Retinal pigment epithelial cell (primary cell): ENCODE measurements at places on chromosomes 5 and 9.

GRCh38 chr9:23842565-23843129 is 16.6 kb upstream of the ELAVL2 start:
- DNase-seq = no peak

DNA sequence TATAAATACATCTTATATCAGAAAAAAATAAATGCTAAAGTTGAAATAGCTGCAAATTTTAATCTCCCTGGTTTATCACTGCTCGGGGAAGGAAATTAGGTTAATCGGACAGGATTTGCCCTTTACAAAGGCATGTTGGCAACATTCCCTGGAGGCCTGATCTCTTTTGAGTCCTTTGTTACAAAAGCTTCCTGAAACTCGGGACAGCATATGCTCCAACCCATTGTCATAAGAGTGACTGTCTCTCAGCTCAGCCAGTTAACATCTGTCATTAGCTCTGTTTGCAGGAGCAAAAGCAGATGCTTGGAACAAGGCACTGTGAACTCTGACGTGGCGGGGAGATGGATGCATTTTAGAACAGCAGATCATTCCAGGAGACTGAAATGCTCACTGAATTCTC is 80.6 kb downstream of the MYO10 start:
- DNase-seq = no peak

GRCh38 chr5:176548967-176549444 is at the start of gene CDHR2:
CDHR2 (plus strand) TSS chr5:176549342; CDS start chr5:176565353, 16,011 bp downstream.
- no peak for DNase-seq

DNA sequence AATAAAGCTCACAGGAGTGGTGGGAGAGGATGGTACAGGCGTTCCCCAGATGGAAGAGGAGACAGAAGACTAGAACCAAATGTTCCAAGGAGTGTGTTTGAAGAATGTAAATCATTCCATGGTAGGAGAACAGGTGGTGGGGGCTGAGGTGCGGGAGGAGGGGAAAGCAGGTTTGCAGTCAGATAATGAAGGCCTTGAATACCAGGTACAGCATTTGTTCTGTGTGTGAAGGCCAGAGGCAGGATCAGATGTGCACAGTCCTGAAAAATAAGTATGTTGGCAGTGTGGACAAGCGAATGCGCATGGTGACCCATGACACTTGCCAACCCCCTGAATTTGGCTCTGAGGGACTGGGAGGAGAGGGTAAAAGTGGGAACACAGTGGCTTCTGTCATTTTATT is 59.9 kb upstream of the ALDH1B1 start:
- DNase-seq = no peak

GRCh38 chr5:96256795-96257470 is 176.1 kb downstream of the PCSK1 start:
- DNase-seq = no peak

- DNase-seq = no peak
Measured at GRCh38 chr9:107443786-107444185, 45.8 kb downstream of the KLF4 start.

GRCh38 chr5:159504857-159505304 is 174.6 kb upstream of the IL12B start:
- DNase-seq = no peak

GRCh38 chr9:133943036-133943780 is 48.9 kb downstream of the VAV2 start:
- no peak for DNase-seq

DNA sequence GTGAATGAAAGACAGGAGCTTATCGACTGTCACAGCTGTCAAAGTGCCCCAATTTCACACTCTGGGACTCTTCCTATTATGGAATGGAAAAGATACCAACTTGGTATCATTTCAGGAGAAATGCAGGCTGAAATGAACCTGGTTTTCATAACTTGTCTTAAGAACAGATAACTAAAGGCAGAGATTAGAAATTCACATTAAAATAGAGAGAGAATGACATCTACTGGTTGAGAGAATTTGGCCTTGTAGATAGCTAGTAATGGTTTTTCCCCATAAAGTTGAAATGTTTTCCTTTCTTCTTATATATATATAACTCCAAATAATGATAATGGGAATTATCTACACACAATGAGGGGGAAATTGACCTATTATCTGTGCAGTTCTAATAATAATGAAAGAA is 600.2 kb upstream of the CCNG1 start:
- DNase-seq = no peak

GRCh38 chr5:152094716-152095115 is 170.1 kb upstream of the GLRA1 start:
- no peak for DNase-seq

DNA sequence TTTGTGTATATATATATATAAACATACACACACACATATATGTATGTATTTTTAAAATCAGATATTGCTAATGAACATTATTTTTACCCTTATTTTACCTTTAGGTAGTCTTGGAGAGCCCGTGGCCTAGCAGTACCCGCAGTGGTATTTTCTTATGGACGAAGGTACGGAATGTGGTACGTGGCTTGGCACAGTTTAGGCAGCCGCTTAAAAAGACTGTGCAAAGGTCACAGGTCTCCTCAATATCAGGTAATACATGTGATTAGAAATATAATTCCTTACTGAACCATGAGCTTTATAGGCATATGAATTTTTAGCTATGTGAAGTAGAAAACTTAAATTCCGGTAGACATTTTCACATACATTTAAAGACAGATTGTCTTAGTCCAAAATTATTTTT is 43.9 kb downstream of the RPS6 start:
- DNase-seq = no peak

- DNase-seq = no peak
Measured at GRCh38 chr5:76339919-76340318, 63.2 kb upstream of the IQGAP2 start.

DNA sequence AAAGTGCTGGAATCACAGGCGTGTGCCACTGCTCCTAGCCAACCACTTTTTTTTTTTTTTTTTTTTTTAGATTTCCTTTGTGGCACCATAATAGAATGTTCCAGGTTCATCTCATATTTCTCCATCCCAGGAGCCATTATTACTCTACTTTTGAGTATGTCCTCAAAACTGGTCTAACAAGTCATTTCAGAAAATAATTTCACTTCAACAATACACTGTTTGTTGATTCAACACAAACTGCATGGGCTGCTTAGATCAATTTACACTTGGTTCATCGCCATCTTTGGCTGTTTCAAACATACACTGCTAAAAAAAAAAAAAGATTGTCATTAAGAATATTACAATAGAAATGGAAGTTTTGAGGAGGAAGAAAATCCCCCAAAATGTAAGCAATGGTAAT is 57.9 kb downstream of the CSNK1A1 start:
- DNase-seq = no peak

- DNase-seq = no peak
Measured at GRCh38 chr9:128587453-128587852, 35.1 kb downstream of the SPTAN1 start.

- DNase-seq = no peak
Measured at GRCh38 chr5:133062276-133062675, 10.5 kb downstream of the HSPA4 start.
